ENCODE measurements at places on chromosomes 6 and 20.
A peak's percentile ranks its signal among the peaks of the same experiment; 100 is the strongest.

DNA sequence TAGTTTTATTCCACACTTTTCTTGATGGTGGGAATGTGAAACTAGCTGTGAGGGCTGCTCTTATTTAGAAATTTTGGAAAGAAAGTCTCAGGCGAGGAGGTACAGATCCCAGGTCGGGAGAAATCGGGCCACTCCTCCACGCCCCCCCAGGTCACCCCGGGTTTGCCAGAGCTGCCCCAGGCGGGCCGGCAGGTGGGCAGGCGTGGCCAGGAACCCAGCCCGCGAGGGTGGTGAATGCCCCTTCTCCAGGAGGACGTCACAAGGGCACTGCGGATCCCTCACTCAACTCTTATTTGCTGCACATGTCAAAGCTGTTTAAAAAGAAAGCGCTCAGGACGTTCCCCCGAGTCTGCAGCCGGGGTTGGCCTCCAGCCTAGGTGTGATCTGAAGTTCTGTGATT is 60.5 kb upstream of the SLCO4A1 start:
- peaks cover 13% of the 10 kb centered on the region for H3K4me1 ChIP-seq
- no peak for DNase-seq
- H3K4me3 ChIP-seq = no peak overlapping the region
- peaks cover 94% of the 10 kb centered on the region for H3K27me3 ChIP-seq
- no peak overlapping the region for H3K27ac ChIP-seq
- H3K36me3 ChIP-seq = no peaks in the 10 kb centered on the region

DNA sequence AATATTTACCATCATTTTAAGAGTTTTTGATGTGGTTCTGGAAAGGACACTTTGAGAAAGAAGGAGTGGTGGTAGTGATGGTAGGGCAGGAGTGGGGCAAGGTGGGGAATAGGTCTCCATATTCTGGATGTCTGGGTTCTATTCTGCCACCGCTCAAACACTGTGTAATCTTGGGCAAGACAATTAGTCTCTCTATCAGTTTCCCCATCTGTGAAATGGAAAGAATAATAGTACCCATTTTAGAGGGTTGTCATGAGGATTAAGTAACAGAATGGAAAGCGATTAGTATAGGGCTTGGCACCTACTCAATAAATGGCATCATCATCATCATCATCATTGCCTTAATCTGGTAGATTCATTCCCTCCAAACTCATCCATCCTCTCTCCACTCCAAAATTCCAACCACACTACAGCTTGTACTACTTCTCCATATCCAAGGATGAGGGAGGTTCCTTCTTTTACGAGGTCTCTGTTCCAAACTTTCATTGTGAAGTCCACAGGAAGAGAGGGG is 982 bp upstream of the GGT7 start:
- H3K27me3 ChIP-seq = no peaks in the 10 kb centered on the region
- H3K4me3 ChIP-seq = no peak overlapping the region
- no peaks in the 10 kb centered on the region for H3K36me3 ChIP-seq
- H3K4me1 ChIP-seq = peaks cover 50% of the 10 kb centered on the region
- no peak overlapping the region for H3K27ac ChIP-seq

DNA sequence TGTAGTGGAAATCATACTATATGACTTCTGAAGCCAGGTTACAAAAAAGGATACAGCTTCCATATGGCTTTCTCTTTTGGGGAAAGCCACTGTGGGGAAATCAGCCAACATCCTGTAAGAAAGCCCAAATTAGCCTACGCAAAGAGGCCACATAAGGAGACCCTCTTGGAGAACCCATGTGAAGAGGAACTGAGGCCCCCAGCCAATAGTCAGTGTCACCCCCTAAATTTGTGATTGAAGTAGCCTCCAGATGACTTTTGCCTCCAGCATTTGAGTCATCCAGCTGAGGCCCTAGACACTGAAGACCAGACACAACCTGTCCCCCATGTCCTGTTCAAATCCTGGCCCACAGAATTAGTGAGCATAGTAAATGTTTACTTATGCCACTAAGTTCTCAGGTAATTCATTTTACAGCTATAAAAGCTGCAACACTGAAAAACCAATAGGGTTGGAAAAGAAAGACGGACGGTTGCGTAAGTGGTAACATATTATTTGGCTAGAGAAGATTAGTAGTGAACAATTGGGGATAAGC is 60.4 kb downstream of the HMGCLL1 start:
- H3K4me3 ChIP-seq = no peak overlapping the region
- H3K4me1 ChIP-seq = no peaks in the 10 kb centered on the region
- H3K27me3 ChIP-seq = no peaks in the 10 kb centered on the region
- H3K36me3 ChIP-seq = no peaks in the 10 kb centered on the region
- no peak overlapping the region for H3K27ac ChIP-seq
- DNase-seq = no peak

DNA sequence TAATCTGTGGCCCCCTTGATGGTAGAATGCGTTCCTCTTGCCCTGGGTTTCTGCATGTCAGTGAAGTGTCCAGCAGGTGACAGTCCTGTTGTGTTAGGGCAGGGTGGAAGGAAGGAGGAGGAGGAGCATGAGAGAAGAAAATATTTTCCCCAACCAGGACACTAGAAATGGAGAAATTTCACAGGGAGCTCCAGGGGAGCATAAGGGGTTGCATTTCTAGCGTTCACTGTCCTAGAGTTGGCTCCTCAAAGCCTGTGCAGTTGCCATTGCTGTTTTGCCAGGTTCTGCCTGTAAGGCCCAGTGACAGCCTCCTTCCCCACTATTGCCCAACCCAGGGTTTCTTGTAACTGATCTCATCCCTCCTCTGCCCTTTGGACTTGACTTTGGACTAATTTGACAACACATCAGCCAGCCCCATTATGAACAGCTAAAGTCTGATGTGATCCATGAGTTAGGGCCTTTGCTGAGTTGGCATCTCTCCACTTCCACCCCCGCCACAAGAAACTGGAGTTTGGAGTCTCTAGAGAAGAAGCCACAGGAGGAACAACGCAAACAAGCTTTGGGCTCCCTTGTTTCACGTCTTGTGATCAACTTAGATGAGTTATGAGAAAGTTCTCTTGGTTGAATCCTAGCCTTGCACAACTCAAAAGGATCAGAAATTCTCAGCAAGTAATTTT is 14.0 kb upstream of the FAM50B start:
- H3K27ac ChIP-seq = peak overlapping the region; percentile 27
- H3K4me1 ChIP-seq = peaks cover 3% of the 10 kb centered on the region
- H3K27me3 ChIP-seq = no peaks in the 10 kb centered on the region
- DNase-seq = no peak
- no peaks in the 10 kb centered on the region for H3K36me3 ChIP-seq

- no peak for DNase-seq
- H3K4me1 ChIP-seq = no peaks in the 10 kb centered on the region
- peaks cover 27% of the 10 kb centered on the region for H3K36me3 ChIP-seq
- no peaks in the 10 kb centered on the region for H3K27me3 ChIP-seq
- H3K4me3 ChIP-seq = no peak overlapping the region
Measured at GRCh38 chr6:132785936-132786335, 12.5 kb downstream of the SLC18B1 start.

DNA sequence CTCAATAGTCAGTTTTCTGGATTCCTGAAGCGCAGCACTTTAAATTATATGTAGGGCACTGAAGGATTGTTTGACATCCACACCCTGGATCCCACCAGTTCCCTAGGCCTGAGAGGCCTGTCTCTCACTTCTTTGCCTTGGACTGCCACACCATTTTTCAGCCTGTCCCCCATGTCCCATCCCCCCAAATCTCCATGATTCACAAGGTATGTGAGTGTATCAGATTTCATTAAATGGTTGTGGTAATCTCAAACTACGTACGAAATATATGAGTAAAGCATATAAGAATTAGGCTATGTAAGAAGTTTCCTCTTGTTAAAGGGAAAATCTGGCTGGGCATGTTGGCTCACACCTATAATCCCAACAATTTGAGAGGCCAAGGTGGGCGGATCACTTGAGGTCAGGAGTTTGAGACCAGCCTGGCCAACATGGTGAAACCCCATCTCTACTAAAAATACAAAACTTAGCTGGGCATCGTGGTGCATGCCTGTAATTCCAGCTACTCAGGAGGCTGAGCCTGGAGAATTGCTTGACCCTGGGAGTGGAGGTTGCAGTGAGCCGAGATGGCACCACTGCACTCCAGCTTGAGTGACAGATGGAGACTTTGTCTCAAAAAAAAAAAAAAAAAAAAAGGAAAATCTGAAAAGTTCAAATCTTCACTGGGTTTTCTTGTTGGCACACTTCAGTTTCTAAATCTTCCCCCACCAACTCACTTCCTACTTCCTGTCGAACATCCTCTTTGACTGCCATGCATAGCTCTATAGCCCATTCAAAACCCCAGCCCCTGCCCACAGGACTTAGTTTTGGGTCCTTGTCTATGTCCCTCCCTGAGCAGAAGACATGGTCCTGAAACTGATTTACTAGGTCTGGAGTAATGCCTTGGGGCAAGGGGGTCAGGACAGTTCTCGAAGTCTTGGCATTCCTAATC is 97.3 kb upstream of the SHLD1 start:
- no peaks in the 10 kb centered on the region for H3K36me3 ChIP-seq
- H3K4me1 ChIP-seq = peaks cover 16% of the 10 kb centered on the region
- H3K4me3 ChIP-seq = no peak overlapping the region
- no peaks in the 10 kb centered on the region for H3K27me3 ChIP-seq
- DNase-seq = no peak

DNA sequence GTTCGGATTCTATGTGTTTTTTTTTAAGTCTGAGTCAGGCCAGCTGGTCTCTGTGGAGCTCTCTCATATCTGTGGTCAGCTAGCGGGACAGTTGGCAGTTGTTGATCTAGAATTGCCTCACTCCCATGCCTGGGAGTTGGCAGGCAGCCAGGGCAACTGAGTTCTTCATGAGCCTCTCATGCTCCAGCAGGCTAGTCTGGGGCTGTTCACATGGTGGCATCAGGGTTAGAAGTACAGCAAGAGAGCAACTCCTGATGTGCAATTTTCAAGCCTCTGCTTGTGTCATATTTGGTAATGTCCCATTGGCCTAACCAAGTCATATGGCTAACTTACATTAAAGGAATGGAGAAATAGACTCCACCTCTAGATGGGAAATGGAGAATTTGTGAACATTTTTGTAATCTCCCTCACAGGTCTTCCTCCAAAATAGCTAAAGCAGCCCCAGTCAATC is 6.7 kb upstream of the IFT52 start:
- no peak for DNase-seq
- H3K4me3 ChIP-seq = no peak overlapping the region
- H3K4me1 ChIP-seq = no peaks in the 10 kb centered on the region
- no peak overlapping the region for H3K27ac ChIP-seq
- H3K27me3 ChIP-seq = no peaks in the 10 kb centered on the region

- no peak overlapping the region for H3K4me3 ChIP-seq
- H3K36me3 ChIP-seq = no peaks in the 10 kb centered on the region
- no peaks in the 10 kb centered on the region for H3K27me3 ChIP-seq
- H3K27ac ChIP-seq = no peak overlapping the region
- peaks cover 10% of the 10 kb centered on the region for H3K4me1 ChIP-seq
- no peak for DNase-seq
Measured at GRCh38 chr6:143592335-143592734, 80.8 kb upstream of the FUCA2 start.

- no peaks in the 10 kb centered on the region for H3K4me1 ChIP-seq
- no peak overlapping the region for H3K27ac ChIP-seq
- no peaks in the 10 kb centered on the region for H3K36me3 ChIP-seq
- DNase-seq = no peak
Measured at GRCh38 chr6:10461850-10462249, 47.0 kb upstream of the TFAP2A start.

DNA sequence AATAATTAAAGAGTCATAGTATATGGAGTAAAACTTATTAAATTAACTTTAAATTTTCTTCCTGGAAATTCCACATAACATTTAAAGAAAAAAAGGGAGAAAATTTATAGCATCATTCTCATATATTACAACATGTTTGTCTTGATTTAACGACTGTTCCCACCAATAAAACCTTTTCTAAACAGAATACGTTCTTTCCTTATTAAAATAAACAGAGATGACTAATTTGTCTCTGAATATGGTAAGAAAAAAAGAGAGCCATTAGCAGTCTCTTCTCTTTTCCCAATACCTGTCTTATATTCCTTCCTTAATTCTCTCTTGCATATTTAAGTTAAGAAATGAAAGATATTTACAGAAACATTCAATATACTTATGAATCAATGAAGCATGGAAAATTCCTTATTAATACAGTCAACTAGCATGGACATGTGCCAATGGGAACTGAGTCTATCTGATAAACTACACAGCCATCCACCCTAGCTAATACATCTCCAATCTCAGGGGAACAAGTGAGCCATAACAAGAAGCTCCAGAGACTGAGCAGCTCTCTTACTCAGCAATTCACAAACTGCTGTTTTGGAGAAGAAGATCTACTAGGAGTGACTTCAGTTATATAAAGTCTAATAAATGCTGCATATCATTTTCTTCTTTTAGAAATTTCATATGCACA is 347.1 kb upstream of the MANEA start:
- DNase-seq = no peak
- no peak overlapping the region for H3K4me3 ChIP-seq
- no peaks in the 10 kb centered on the region for H3K27me3 ChIP-seq
- H3K36me3 ChIP-seq = no peaks in the 10 kb centered on the region
- H3K4me1 ChIP-seq = no peaks in the 10 kb centered on the region

DNA sequence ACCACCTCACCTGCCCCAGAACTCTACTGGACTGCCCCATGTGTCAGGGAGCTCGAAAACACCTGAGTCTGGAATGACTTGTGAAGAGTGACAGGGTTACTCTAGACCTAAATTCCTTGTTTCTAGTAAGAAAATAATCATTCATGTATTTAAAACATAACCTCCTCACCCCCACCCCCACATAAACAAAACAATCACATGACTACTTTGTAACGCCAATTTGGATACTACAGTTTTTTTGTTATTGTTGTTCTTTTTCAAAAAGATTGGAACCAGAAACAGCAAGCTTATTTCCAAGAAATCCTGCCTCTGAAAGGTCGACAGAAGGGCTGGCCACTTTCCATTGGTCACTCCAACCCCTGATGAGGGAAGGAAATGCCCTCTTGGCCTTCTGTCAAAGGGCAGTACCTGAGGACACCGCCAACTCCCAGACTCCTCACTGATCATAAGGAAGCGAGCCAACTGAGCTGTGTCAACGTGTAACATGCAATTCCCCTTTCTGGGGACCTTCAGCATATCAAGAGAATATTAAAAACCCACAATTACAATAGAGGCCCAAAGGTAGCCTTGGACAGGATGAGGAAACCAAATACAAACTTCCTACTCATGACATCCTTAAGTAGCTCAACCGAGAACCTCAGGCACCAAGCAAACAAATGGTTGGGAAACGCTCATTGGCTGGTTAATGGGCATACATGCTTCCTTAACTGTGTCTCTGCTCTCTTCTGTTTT is 2.6 kb downstream of the MCUR1 start:
- H3K36me3 ChIP-seq = peaks cover under 1% of the 10 kb centered on the region
- H3K27me3 ChIP-seq = no peaks in the 10 kb centered on the region
- H3K4me1 ChIP-seq = peaks cover 32% of the 10 kb centered on the region
- no peak overlapping the region for H3K4me3 ChIP-seq

- H3K27me3 ChIP-seq = no peaks in the 10 kb centered on the region
- H3K4me1 ChIP-seq = no peaks in the 10 kb centered on the region
- DNase-seq = no peak
- no peak overlapping the region for H3K4me3 ChIP-seq
Measured at GRCh38 chr20:52426856-52427255, 235.3 kb upstream of the ZFP64 start.

All from suprapubic skin (tissue), 4 donors.